Activated T-helper 2 cell treated with anti-CD3 and anti-CD28 coated beads, Interferon-gamma antibody, Interleukin-2, Interleukin-4, amounts not matched to agents 10 μg/mL and 5 μg/mL and 100 μg/mL, durations not matched to agents 14 hours and 24 hours and 36 hours (primary cell): ENCODE measurements at places on chromosomes 2 and 18.

DNA sequence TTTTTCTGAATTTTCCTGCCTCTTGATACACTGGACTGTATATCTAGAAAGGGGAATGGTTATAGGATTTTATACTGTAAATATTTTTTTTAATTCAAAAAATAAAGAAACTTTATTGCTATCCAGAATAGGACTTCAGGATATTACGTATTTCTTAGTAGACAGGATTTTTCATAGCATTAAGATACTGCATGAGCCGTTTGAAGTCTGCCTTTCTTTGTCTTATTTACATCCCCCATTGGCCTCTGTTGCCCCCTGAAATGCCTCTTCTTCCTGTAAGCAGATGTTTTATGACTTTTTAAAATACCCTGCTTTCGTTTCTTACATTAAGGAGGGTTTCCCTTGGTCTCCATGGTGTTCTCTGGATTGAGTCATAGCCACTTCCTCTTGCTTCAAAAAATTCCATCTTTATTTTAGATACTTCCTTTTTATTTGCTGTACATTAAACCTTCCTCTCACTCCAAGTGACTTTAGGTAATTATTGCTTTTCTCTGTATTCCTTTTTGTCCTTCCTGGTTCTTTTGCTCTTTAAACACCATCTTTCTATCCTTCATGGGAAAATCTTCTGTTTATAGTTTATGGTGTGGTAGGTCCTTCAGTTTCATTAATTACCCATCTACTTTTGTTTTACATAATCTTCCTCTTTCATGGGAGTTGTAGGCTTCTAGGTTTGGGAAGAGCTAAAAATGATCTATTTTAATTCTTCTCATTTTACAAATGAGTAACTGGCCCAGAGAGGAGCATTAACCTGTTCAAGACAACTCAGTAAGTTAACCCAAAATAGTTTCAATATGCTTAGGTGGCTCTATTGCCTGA, 72.6 kb downstream of the ZNF532 start:
- no peak overlapping the region for H3K27ac ChIP-seq
- DNase-seq, result no peak
- H3K27me3 ChIP-seq, result peaks cover 2% of the 10 kb centered on the region
- no peak overlapping the region for H3K4me3 ChIP-seq
- no peaks in the 10 kb centered on the region for H3K36me3 ChIP-seq
- peaks cover 4% of the 10 kb centered on the region for H3K4me1 ChIP-seq

GRCh38 chr2:35415282-35415681, 940.3 kb upstream of the CRIM1 start:
- H3K27me3 ChIP-seq, result no peaks in the 10 kb centered on the region
- no peaks in the 10 kb centered on the region for H3K4me1 ChIP-seq
- H3K36me3 ChIP-seq, result no peaks in the 10 kb centered on the region
- no peak for DNase-seq
- H3K4me3 ChIP-seq, result no peak overlapping the region

DNA sequence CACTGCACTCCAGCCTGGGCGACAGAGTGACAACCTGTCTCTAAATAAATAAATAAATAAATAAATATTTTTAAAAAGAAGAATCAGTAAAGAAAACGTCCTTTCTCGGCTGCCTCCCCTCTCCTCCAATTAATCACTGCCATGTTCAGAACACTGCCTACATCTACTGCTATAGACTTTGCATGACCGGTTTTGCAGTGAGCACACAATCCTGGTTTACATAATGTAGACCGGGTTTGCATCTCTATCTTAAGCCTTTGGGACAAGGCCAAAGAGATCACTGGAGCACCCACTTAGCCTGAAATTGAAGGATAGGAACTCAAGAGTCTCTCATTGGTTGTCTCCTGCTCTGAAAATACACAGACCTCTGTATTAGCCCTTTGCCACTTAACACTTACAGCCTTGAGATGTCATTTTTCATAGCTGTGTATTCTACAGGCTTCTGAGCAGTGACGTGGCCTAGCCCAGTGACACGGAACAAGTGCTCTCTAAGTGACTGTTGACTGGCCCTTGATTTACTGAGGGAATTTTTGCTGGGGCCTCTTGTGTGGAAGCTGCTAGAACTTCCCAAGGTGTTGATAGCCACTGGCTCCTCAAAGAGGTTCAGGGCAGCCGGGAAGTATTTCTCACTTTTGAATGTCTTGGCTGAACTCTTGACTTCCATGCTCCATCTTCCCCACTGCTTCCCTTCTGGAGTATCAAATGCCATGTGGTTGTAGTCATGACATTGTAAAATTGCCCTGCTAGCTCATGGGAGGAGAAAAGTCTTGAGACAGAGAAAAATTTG, 45.3 kb upstream of the CCBE1 start:
- no peak for DNase-seq
- H3K27me3 ChIP-seq, result no peaks in the 10 kb centered on the region
- H3K4me3 ChIP-seq, result no peak overlapping the region
- no peaks in the 10 kb centered on the region for H3K36me3 ChIP-seq
- no peak overlapping the region for H3K27ac ChIP-seq

GRCh38 chr2:73982140-73982617, 2.5 kb upstream of the TET3 start:
- DNase-seq, result no peak
- H3K4me1 ChIP-seq, result peaks cover 62% of the 10 kb centered on the region
- H3K4me3 ChIP-seq, result peak overlapping the region; percentile 30
- no peak overlapping the region for H3K27ac ChIP-seq

- H3K27me3 ChIP-seq, result peaks cover 9% of the 10 kb centered on the region
- DNase-seq, result no peak
- no peaks in the 10 kb centered on the region for H3K4me1 ChIP-seq
- no peak overlapping the region for H3K27ac ChIP-seq
Measured at GRCh38 chr2:191463790-191464189, 214.1 kb upstream of the NABP1 start.

GRCh38 chr2:75527676-75528075, 33.1 kb downstream of the EVA1A start:
- H3K36me3 ChIP-seq, result no peaks in the 10 kb centered on the region
- no peak overlapping the region for H3K4me3 ChIP-seq
- H3K4me1 ChIP-seq, result peaks cover 3% of the 10 kb centered on the region
- no peak for DNase-seq

- peaks cover 38% of the 10 kb centered on the region for H3K27me3 ChIP-seq
- H3K4me1 ChIP-seq, result no peaks in the 10 kb centered on the region
- peak; percentile 6 for DNase-seq
- no peaks in the 10 kb centered on the region for H3K36me3 ChIP-seq
Measured at GRCh38 chr2:1744151-1744445, 217 bp downstream of the PXDN start.

- no peak for DNase-seq
- H3K4me3 ChIP-seq, result no peak overlapping the region
- peaks cover 45% of the 10 kb centered on the region for H3K36me3 ChIP-seq
- no peaks in the 10 kb centered on the region for H3K27me3 ChIP-seq
- H3K27ac ChIP-seq, result peak overlapping the region; percentile 15
- peaks cover 8% of the 10 kb centered on the region for H3K4me1 ChIP-seq
Measured at GRCh38 chr2:200929334-200930249, 33.9 kb downstream of the ORC2 start.

DNA sequence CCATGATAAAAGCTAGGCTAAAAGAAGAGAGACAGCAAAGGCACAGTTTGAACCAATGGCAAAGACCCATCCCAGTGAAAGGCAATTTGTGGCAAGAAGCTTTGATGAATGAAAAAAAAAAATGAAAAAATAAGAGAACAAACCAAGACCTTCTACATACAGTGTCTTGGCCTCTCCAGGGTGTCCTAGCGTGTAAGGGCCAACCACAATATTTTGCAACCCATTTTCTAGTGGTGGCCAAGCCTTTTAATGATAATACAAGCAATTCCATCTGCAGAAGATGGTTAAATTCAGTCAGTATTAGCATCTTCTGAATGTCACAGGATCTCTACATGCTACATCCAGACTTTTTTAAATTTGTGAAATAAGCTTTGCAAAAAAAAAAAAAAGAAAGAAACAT, 270.4 kb downstream of the LRATD1 start:
- no peak overlapping the region for H3K4me3 ChIP-seq
- no peak for DNase-seq
- no peaks in the 10 kb centered on the region for H3K4me1 ChIP-seq
- H3K27ac ChIP-seq, result no peak overlapping the region

DNA sequence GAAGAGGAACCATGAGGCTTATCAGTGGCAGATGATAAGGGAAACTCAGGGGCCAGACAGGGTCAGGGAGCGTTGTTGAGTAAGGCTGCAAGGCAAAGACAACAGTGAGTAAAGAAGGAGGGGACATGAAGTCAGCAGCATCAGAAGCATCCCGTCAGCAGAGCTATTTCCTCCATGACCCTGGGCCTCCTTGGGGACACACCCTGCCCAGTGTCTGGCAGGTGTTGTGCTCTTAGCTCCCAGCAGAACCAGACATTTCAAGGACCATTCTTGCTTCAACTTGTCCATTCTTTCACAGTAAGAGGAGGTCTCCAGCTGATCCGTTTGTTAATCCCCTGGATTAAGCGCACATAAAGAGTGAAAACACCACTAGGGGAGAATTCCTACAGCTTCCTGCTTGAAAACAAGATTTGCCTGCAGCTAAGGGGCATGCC, 88.7 kb upstream of the MEIS1 start:
- no peak overlapping the region for H3K4me3 ChIP-seq
- no peak for DNase-seq

DNA sequence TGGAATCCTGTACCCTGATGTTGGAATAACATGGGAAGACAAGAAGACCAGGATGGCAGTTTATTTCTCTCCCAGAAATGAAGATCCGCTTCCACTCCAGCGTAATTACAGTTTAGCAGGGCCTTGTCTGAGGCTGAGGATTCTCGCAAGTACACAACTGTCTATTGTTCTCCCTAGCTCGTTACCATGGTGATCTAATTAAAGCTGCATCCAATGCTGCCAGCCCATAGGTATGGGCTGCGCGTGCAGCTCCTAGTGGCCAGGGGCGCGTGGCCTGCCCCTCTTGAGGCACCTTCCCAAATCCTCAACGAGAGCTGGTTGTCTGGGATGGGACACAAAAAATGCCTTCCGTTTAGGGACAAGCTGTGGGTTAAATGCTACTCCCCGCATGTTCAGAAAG, 344.9 kb downstream of the CYRIA start:
- H3K36me3 ChIP-seq, result no peaks in the 10 kb centered on the region
- no peak overlapping the region for H3K27ac ChIP-seq
- no peak for DNase-seq
- no peaks in the 10 kb centered on the region for H3K4me1 ChIP-seq
- H3K4me3 ChIP-seq, result no peak overlapping the region

GRCh38 chr18:62881509-62882016, 166.2 kb downstream of the PHLPP1 start:
- H3K27ac ChIP-seq, result no peak overlapping the region
- peaks cover 9% of the 10 kb centered on the region for H3K36me3 ChIP-seq
- DNase-seq, result no peak
- H3K4me3 ChIP-seq, result no peak overlapping the region

- no peak overlapping the region for H3K4me3 ChIP-seq
- peaks cover 16% of the 10 kb centered on the region for H3K27me3 ChIP-seq
- no peak overlapping the region for H3K27ac ChIP-seq
- DNase-seq, result no peak
- no peaks in the 10 kb centered on the region for H3K36me3 ChIP-seq
Measured at GRCh38 chr2:98899041-98899702, 36.9 kb downstream of the CRACDL start.

GRCh38 chr2:157160111-157160510, 97.4 kb upstream of the GALNT5 start:
- H3K4me1 ChIP-seq, result no peaks in the 10 kb centered on the region
- no peak overlapping the region for H3K27ac ChIP-seq
- DNase-seq, result no peak
- H3K4me3 ChIP-seq, result no peak overlapping the region
- peaks cover 4% of the 10 kb centered on the region for H3K27me3 ChIP-seq
- H3K36me3 ChIP-seq, result no peaks in the 10 kb centered on the region

- no peaks in the 10 kb centered on the region for H3K27me3 ChIP-seq
- H3K4me3 ChIP-seq, result no peak overlapping the region
- H3K36me3 ChIP-seq, result no peaks in the 10 kb centered on the region
- H3K4me1 ChIP-seq, result peaks cover 15% of the 10 kb centered on the region
- no peak for DNase-seq
- peak overlapping the region; percentile 3 for H3K27ac ChIP-seq
Measured at GRCh38 chr2:161122772-161123530, 37.3 kb upstream of the TANK start.

DNA sequence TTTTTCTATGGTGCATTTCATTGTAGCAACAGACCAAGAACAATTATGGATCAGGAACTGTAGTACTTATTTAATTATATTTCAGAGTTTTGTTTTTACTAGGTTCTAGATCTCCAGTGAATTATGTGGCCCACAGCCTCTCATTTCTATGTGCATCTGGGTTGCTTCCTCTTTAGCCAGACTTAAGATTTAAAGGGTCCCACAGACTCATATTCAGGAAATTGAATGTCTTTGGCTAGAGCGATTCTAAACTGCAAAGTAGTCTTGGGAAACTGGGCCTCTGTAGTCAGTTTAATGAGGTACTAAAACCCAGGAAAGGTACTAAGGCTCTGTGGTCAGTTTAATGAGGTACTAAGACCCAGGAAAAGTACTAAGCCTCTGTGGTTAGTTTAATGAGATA, 94.4 kb downstream of the LYPD6B start:
- H3K4me1 ChIP-seq, result no peaks in the 10 kb centered on the region
- no peaks in the 10 kb centered on the region for H3K36me3 ChIP-seq
- peaks cover 16% of the 10 kb centered on the region for H3K27me3 ChIP-seq
- H3K27ac ChIP-seq, result no peak overlapping the region

GRCh38 chr2:55090702-55091101, 40.5 kb upstream of the RTN4 start:
- H3K4me3 ChIP-seq, result no peak overlapping the region
- no peak for DNase-seq
- no peaks in the 10 kb centered on the region for H3K4me1 ChIP-seq
- no peaks in the 10 kb centered on the region for H3K27me3 ChIP-seq
- H3K27ac ChIP-seq, result no peak overlapping the region

DNA sequence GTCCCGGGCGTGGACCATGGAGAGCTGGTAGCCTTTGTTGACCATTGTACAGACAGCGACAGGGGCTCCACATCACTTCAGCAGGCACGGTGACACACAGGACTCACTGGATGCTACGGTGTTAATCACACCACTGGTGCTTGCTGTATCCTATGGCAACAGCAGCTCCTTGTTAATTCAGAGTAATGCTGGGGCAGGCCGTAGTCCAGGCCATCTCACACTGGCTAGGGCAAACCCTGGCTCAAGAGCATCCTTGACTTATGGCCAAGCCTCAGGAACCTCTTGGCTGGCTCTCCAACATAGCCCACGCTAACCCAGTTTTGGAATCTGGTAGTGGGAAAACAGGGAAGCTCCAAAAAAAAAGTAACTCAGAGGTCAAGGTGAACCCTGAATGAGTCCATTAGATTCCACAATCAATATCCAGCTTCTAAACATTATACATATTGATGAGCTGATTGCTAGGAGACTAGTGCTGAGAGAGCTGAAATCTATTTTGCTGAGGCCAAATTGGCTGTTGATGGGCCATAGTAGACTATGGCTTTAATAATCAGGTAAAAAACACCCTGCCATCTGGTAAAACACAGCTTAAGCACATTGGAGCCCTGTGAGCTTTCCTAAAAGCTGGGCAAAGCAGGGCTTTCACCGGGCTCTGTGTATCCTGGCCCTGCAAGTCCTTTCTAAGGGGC, 253.6 kb downstream of the PRKCE start:
- no peak for DNase-seq
- peaks cover 12% of the 10 kb centered on the region for H3K4me1 ChIP-seq
- no peak overlapping the region for H3K4me3 ChIP-seq
- no peaks in the 10 kb centered on the region for H3K27me3 ChIP-seq
